Activated CD4-positive, alpha-beta T cell treated with anti-CD3 and anti-CD28 coated beads for 36 hours (primary cell): ENCODE measurements at places on chromosomes 7 and 10. TPM values are rescaled to one million over a fixed set of nuclear protein-coding genes. Genes with fewer than 3 reads are reported as not detected.

GRCh38 chr7:45176886-45177731 lies 19.5 kb downstream of the RAMP3 start:
- H3K27me3 ChIP-seq = peaks cover 6% of the 10 kb centered on the region
- peak; percentile 3 for DNase-seq
- H3K4me3 ChIP-seq = no peak overlapping the region
- no peaks in the 10 kb centered on the region for H3K36me3 ChIP-seq
- H3K4me1 ChIP-seq = no peaks in the 10 kb centered on the region
- H3K27ac ChIP-seq = no peak overlapping the region

DNA sequence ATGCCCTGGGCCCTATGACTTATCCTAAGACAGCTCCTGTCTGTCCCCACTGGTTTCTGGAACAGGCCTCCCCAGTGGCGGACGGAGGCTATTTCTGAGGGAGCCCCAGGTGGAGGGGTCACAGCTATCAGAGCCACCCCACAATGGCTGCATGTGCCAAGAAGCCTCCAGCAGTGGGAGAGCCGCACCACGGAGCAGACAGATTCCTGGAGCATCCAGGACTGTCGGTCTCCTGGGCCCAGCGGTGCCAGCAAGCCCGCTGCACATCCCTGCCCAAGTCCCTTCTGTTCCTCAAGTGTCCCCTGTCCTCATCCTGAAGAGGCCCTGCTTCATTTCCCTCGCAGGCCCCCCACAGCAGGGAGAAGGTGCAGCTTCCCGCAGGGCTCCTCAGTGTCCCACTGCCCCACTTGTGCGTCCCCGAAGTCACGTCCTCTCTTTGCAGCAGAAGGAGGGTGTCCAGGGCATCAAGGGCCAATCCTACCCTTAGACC lies 193.0 kb upstream of the SHH start:
- H3K27me3 ChIP-seq = peaks cover 18% of the 10 kb centered on the region
- H3K4me3 ChIP-seq = no peak overlapping the region
- peaks cover 8% of the 10 kb centered on the region for H3K4me1 ChIP-seq
- no peak overlapping the region for H3K27ac ChIP-seq
- DNase-seq = no peak

GRCh38 chr10:119198438-119198837 lies 8.9 kb upstream of the GRK5 start:
- H3K27ac ChIP-seq = no peak overlapping the region
- H3K36me3 ChIP-seq = no peaks in the 10 kb centered on the region
- H3K4me3 ChIP-seq = no peak overlapping the region
- peak; percentile 69 for DNase-seq
- H3K27me3 ChIP-seq = no peaks in the 10 kb centered on the region

GRCh38 chr7:55006499-55006898 lies 12.3 kb upstream of the EGFR start:
- DNase-seq = no peak
- no peak overlapping the region for H3K27ac ChIP-seq
- H3K27me3 ChIP-seq = peaks cover 26% of the 10 kb centered on the region
- H3K4me3 ChIP-seq = no peak overlapping the region
- H3K4me1 ChIP-seq = no peaks in the 10 kb centered on the region

- H3K36me3 ChIP-seq = peaks cover 2% of the 10 kb centered on the region
- no peak overlapping the region for H3K4me3 ChIP-seq
- H3K27ac ChIP-seq = no peak overlapping the region
- no peak for DNase-seq
- no peaks in the 10 kb centered on the region for H3K27me3 ChIP-seq
Measured at GRCh38 chr10:125707541-125708468, 11.7 kb upstream of the EDRF1 start.

GRCh38 chr7:68787566-68787965 lies 810.7 kb upstream of the AUTS2 start:
- no peak overlapping the region for H3K4me3 ChIP-seq
- no peak for DNase-seq
- H3K27ac ChIP-seq = no peak overlapping the region
- H3K27me3 ChIP-seq = no peaks in the 10 kb centered on the region
- no peaks in the 10 kb centered on the region for H3K4me1 ChIP-seq
- H3K36me3 ChIP-seq = no peaks in the 10 kb centered on the region

- H3K36me3 ChIP-seq = peaks cover 5% of the 10 kb centered on the region
- peak overlapping the region; percentile 74 for H3K4me3 ChIP-seq
- peaks cover 38% of the 10 kb centered on the region for H3K4me1 ChIP-seq
- DNase-seq = peak; percentile 72
- H3K27ac ChIP-seq = peak overlapping the region; percentile 80
Measured at GRCh38 chr10:29734962-29735627, 100.3 kb upstream of the SVIL start.

DNA sequence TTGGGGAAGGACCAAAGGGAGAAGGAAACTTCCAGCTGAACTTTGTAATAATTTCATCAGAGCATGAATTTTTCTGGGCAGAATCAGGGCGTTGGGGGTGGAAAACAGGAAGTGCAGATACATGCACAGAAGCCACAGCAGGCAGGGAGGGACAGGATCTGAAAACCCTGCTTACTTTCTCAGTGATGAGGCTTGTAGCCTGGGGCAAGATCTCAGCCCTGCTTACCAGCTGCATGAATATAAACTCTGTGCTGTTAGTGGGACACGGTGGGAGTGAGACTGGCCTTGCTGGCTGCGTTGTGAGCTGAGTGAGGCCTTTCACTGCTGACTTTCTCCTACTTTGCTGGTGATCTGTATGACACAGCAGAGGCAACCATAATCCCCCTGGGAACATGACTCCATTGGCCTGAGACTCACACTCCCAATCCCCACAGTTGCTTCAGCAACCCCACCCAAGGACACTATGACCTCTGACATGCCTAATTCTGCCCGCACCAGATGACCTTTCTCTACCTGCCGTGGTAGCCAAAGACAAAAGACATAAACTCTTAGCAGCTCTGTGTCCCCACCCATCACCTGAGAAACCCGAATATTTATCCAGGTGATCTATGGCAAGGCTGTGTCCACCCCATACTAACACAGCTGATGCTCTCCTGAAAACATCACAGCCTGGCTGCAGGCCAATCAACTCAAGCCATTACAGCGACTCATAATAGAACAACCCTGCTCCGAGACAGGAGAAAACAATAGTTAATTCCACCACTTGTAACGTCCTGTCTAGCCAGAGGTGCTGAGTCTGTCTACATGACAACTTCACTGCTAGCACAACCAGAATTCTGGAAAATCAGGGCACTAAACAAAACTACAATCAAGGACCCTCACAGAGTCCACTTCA lies 190.7 kb upstream of the CHRM2 start:
- no peak for DNase-seq
- H3K27me3 ChIP-seq = no peaks in the 10 kb centered on the region
- H3K4me3 ChIP-seq = no peak overlapping the region
- H3K27ac ChIP-seq = no peak overlapping the region
- H3K36me3 ChIP-seq = no peaks in the 10 kb centered on the region
- H3K4me1 ChIP-seq = no peaks in the 10 kb centered on the region

- no peaks in the 10 kb centered on the region for H3K4me1 ChIP-seq
- no peak overlapping the region for H3K27ac ChIP-seq
- H3K36me3 ChIP-seq = no peaks in the 10 kb centered on the region
- H3K4me3 ChIP-seq = no peak overlapping the region
- peaks cover 10% of the 10 kb centered on the region for H3K27me3 ChIP-seq
Measured at GRCh38 chr10:113525713-113526112, 27.1 kb upstream of the HABP2 start.

GRCh38 chr7:123494193-123494796 lies 40.1 kb downstream of the IQUB start:
- no peak overlapping the region for H3K4me3 ChIP-seq
- peak; percentile 41 for DNase-seq
- peaks cover 10% of the 10 kb centered on the region for H3K27me3 ChIP-seq
- H3K27ac ChIP-seq = no peak overlapping the region
- H3K4me1 ChIP-seq = no peaks in the 10 kb centered on the region
- H3K36me3 ChIP-seq = no peaks in the 10 kb centered on the region

GRCh38 chr10:11773761-11774441 lies 31.7 kb downstream of the ECHDC3 start:
- H3K4me3 ChIP-seq = no peak overlapping the region
- no peaks in the 10 kb centered on the region for H3K27me3 ChIP-seq
- no peak for DNase-seq
- H3K27ac ChIP-seq = no peak overlapping the region

GRCh38 chr7:18849130-18849529 lies 268.3 kb downstream of the TWIST1 start:
- H3K4me3 ChIP-seq = no peak overlapping the region
- no peak for DNase-seq
- no peaks in the 10 kb centered on the region for H3K4me1 ChIP-seq
- no peaks in the 10 kb centered on the region for H3K36me3 ChIP-seq

DNA sequence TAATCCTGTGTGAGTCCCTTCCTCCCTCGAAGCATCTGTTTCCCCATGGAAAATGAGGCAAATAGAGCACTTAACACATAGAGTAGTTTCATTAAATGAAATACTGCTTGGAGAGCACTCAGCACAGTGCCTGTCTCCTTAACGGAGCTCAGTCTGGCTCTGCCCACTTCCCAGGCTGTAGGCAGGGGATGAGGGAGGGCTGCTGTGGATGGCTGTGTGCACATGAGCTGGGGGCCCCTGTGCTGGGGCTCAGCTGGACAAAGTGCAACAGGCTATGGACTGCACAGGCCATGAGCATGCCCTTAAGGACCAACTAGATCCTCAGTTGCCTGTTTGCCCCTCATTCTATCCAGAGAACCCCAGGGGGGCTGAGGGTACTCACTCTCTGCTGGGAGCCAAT lies 14.5 kb downstream of the ZCCHC24 start:
- peaks cover 14% of the 10 kb centered on the region for H3K4me1 ChIP-seq
- no peak for DNase-seq
- H3K27me3 ChIP-seq = no peaks in the 10 kb centered on the region
- no peak overlapping the region for H3K27ac ChIP-seq
- H3K36me3 ChIP-seq = no peaks in the 10 kb centered on the region
- no peak overlapping the region for H3K4me3 ChIP-seq

GRCh38 chr10:125172694-125173093 lies 12.3 kb upstream of the CTBP2 start:
- no peaks in the 10 kb centered on the region for H3K36me3 ChIP-seq
- H3K4me3 ChIP-seq = no peak overlapping the region
- H3K4me1 ChIP-seq = no peaks in the 10 kb centered on the region
- no peak overlapping the region for H3K27ac ChIP-seq

DNA sequence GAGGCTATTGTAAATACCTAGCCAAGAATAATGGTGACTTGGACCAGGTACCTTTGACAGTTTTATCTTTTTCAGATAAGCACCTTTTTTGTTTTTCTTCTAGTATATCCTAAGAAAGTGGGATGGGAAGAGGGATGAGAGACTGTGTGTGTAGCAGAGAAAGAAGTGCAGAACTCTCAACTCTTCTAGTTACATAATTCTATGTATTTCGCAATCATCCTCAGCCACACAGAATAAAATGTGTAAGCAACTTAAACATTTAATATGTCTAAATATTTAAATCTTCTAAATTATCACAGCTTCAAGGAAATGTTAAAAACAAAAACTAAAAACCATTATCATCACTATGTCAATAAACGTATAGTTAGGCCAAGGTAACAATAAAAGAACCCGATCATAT lies 42.6 kb upstream of the GSAP start:
- no peak overlapping the region for H3K27ac ChIP-seq
- H3K4me3 ChIP-seq = no peak overlapping the region
- peaks cover 4% of the 10 kb centered on the region for H3K4me1 ChIP-seq
- DNase-seq = no peak
- no peaks in the 10 kb centered on the region for H3K36me3 ChIP-seq
- H3K27me3 ChIP-seq = no peaks in the 10 kb centered on the region

- H3K4me3 ChIP-seq = no peak overlapping the region
- no peaks in the 10 kb centered on the region for H3K4me1 ChIP-seq
Measured at GRCh38 chr10:26095781-26096180, 120.8 kb upstream of the GAD2 start.

DNA sequence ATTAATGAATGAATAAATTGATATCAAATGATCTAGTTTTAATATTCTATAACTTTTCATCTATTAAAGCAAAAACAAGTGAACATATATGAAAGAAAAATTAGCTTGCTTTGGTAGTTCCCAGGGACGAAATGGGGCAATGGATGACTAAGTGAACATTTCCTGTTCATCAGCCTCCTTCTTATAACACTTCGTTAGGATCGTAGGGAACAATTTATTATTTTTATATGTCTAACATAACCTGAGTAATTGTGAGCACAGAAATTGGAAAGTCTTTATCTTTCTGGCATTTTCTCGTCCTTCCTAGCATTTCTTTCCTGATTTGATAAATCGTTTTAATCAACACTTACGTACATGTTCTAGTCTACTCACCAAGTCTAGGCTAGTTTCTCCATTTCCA lies 59.1 kb upstream of the PPP1R3C start:
- no peak overlapping the region for H3K4me3 ChIP-seq
- peaks cover 4% of the 10 kb centered on the region for H3K27me3 ChIP-seq
- no peak overlapping the region for H3K27ac ChIP-seq
- peaks cover 4% of the 10 kb centered on the region for H3K4me1 ChIP-seq

- H3K36me3 ChIP-seq = peaks cover 3% of the 10 kb centered on the region
- H3K27me3 ChIP-seq = peaks cover 4% of the 10 kb centered on the region
- DNase-seq = peak; percentile 68
Measured at GRCh38 chr10:12350167-12350872, 973 bp downstream of the CAMK1D start.

The GSTO1 gene
- total RNA-seq = 320 TPM

The GCK gene
- total RNA-seq = 0.53 TPM
